ENCODE measurements at places on chromosomes 5 and 9.

- no peak for DNase-seq
These were observed 29.6 kb downstream of the CRHBP start for GRCh38 chr5:76982450-76982849.

- DNase-seq, result no peak
These were observed 1.3 kb downstream of the ANXA1 start for GRCh38 chr9:73152953-73153352.

DNA sequence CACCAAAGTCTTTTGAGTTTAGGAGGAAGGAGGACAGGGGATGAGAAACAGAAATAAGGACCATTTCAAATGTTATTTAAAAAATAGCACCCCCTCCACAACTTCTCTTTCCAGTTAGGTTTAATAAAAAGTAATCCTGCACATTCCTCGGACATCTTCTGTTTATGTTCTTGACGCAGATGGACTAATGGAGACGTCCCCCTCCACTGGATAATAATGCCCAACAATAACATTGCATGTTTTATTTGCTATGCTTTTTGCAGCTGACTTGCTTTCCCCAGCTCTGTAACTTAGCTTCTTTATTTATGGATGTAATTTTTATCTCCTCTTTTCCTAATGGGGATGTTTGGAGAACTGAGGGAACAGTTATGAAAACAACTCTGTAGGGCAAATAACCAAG is 89.5 kb downstream of the MAT2B start:
- no peak for DNase-seq

GRCh38 chr9:12657233-12657632 is 36.0 kb upstream of the TYRP1 start:
- no peak for DNase-seq

DNA sequence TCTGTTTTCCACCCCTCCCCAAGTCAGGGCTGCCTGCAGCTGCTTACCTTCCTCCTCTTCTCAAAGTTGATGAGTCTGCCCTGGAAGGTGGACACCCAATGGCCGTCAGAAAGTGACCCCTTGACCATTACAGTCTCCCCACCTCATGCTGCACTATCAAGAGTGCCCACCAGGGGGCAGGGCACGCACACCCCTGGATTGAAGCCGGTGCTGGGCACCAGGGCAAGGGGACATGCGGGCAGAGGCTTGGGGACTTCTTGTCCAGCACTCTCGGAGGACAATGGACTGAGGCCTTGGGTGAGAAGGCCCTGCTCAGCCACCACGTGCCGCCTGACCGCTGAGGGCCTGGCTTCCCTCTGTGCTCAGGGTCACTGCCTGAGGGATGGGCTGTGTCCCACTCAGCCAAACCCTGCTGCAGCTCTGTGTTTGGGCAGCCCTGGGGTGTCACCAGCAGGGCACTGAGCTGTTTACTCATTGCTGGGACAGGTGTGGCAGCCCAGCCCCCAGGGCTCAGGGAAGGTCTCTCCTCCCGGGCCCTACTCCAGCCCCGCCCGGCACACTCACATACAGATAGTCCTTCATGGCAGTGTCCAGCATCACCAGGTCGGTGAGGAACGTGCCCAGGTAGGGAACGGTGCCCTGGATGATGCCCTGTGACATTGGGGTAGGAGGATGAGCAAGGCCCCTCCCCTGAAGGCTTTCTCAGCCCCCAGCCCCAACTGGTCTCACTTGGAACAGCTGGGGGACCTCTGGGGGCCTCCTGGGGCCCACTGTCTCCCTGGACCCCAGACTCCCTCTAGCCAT is 17.7 kb downstream of the RALGDS start:
- no peak for DNase-seq

DNA sequence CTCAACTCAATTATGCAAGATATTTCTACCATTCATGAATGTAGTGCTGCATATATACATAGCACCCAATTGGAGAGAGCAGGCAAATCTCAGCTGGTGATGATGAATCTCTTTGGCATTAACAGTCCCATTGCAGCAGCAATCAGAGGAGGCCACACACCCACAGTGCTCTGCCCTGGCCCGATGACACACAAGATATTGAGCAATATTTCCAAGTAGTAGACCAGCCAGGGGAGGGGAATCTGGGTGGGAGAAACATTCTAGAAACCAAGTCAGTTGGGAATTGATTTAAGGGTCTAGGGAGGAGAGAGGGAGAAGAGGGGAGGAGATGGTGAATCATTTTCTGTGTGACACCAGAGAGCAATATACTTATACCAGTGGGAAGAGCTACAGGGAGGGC is 14.9 kb upstream of the C5orf63 start:
- peak; percentile 96 for DNase-seq

- DNase-seq, result no peak
These were observed 269.0 kb downstream of the ZSWIM6 start for GRCh38 chr5:61600945-61601511.

GRCh38 chr9:122126331-122127261 is 33.0 kb downstream of the NDUFA8 start:
- peak; percentile 17 for DNase-seq

GRCh38 chr5:131595088-131596033 is 39.7 kb downstream of the RAPGEF6 start:
- DNase-seq, result no peak

- no peak for DNase-seq
These were observed 19.1 kb upstream of the SLC31A2 start for GRCh38 chr9:113131689-113132151.

DNA sequence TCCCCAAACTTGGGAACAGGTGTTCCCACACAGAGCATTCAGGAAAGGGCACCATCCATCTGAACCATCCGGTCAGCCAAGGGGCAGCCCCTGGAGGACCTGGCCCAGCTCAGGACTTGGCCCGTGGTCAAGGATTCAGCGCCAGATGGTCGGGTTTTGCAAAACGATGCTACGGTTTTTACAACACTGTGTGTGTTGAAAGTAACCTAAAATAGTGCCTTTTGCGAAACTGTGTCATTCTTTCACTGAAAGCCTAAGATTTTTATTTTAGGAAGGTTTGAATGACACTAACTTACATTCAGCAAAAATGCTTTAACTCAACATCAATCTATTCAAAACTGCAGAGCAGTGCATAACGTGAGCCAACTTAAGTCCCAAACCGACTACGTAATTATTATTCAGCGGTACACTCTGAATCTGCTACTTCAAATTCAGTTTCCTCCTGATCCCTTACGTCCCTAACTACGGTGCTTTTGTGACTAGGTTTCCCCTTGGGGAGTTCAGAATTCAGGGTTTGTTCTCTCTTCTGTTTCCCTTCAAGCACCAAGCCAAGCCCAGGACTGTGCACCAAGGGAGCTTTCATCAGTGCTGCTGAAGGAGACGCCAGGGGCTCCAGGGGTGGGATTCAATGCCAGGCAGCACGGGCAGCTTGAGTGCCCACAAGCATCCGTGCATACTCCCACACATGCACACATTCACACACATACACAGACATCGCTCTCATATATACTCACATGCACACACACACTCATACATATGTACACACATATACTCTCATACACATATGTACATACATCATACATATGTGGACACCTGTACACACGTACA is 25.8 kb downstream of the LPCAT1 start:
- DNase-seq, result no peak

DNA sequence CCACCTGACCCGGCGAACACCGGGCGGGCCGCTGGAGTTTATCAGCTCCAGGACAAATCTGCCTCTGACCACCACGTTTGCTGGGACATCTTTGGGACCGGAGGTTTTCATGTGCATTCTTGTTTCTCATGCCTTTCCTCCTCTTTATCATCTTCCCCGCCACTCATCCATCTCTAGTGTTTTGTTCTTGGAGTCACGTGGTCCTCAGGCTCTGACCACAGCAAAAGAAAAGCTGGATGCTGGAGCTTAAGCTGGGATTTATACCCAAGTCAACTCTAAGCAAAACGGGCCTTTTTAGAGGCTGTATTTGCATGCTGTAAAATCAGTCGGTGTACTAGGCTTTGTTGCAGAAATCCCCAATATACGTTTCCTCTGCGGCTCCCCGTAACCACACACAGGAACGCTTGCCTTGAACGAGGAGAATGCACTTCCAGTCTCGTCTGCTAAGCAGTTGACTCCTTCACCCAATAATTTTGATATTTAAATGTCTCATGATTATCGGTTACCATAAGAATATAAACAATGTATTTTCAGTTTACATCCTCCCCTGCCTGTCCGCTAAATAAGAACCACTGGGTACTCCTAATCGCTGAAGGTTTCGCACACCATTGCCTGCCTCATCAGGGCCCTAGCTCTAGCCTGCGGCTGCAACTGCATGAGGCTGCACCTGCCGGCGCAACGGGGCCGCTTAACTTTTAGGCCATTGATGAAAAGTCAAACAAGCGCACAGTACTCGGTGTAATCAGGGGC is 560 bp upstream of the NDUFS6 start:
- DNase-seq, result no peak

DNA sequence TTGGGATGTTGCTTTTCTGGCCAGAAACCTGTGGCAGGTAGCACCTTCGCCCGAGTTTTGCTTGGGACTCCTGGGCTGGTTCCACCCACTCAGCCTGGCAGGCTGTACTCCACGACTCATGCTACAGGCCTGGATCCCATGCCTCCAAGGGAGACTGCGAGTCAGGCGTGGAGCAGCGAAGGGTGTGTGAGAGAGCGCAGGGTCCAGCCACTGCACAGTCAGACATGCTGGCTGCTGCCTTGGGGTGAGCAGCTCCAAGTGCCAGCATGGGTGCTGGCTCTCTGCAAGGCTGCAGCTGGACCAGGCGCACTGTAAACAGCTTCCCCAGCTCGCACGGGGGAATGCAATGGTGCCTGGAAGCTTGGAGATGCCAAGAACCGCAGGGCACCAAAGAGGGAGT is 249.6 kb upstream of the EDIL3 start:
- no peak for DNase-seq

DNA sequence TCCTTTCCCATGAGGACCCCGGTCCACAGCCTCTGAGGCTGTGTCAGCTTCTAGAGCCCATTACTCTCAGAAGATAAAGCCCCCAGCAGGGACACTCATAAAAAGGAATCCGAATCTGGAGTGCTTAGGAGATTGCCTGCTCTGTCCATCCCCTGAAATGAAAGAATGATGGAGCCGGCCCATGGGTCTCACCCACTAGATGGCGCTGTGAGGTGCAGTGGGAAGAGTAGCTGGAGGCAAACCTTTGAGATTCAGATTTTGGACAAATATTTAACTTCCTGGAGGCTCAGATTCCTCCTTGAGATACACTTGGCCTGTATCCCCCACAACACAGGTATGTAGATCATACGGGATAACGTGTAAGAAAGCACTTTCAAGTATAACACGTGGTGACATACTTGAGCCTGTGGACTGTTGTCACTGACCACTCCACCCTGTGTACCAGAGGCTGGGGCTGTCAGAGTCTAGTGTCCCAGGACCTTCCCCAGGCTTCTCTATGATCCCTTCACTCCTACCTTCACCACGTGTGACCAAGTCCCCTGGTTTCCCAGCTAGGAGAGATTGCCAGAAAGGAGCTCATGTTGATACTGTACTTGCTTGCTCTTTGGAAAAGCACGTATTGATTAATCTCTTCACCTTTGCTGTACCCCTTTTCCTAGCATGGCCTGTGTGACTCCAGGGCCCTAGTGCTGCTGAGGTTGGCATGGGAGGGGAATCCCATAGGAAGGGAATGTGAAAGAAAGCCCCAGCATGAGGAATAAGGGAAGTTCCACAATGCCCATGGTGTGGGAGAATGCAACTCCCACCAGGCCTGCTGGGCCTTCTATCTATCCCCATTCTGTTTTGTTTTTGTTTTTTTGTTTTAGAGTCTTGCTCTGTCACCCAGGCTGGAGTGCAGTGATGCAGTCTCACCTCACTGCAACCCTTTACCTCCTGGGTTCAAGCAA is 32.1 kb downstream of the TRMO start:
- no peak for DNase-seq

DNA sequence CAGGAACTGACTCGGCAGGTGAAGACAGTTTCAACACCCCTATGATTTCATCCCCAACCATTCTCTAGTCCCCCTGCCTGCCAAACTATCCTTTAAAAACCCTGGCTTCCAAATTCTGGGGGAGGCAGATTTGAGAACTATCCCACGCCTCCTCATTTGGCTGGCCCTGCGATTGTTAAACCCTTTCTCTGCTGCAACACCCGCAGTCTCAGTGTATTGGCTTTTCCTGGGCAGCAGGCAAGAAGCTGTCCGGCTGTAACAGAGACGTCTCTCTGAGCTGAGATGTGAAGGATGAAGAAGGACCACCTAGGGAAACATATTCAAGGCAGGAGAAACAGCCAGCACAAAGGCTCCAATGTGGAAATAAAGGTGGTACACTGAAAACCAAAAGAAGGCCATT is 6.6 kb downstream of the ST6GALNAC6 start:
- no peak for DNase-seq

DNA sequence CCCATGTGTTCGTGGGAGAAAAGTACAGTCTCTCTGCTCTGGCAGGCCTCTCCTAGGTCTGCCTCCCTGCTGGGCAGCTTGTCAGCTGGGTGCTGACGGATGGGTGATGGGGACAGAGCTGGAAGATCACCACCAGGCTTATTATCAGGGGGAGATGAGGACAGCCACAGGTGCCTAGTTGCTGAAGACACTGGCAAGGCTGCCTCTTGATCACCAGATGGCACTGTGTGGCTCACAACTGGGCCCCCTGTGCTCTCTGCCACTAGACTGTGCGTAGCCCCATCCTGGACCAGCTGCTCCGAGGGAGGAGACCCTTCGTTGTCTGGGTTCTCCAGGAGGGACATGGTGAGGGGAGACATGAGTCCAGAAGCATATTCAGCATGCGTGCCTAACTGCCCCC is 73.0 kb downstream of the KIF24 start:
- DNase-seq, result no peak

- no peak for DNase-seq
These were observed 19.7 kb downstream of the ANP32B start for GRCh38 chr9:98002808-98003207.

DNA sequence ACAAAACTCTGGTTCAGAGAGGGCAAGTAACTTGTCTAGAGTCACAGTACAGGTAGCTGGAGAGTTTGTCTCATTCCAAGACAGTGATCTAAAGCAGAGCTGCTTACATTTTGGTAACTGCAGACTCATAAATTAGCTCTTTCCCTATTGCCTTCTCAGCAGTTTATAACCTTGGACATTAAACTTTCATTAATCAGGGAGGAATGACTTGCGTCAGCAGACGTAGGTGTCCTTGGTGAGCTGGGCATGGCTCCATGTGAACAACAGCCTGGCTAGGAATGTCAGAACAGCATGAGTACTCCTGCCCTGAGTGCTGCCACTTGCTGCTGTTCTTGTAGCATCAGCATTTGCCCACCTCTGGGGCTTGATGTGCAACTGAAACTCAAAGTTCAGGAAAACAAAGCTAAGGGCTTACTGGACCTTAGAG is 2.2 kb upstream of the ALDOB start:
- no peak for DNase-seq

GRCh38 chr9:98215271-98215670 is 22.8 kb upstream of the CORO2A start:
- DNase-seq, result no peak

- DNase-seq, result peak; percentile 22
These were observed 121.6 kb downstream of the MEF2C start for GRCh38 chr5:88761269-88761850.

All from fibroblast of skin of left biceps (primary cell).